ENCODE measurements at places on chromosomes 3 and 15. TPM values are rescaled to one million over a fixed set of nuclear protein-coding genes. Genes with fewer than 3 reads are reported as not detected.

The AGTR1 gene
- total RNA-seq = not detected

DNA sequence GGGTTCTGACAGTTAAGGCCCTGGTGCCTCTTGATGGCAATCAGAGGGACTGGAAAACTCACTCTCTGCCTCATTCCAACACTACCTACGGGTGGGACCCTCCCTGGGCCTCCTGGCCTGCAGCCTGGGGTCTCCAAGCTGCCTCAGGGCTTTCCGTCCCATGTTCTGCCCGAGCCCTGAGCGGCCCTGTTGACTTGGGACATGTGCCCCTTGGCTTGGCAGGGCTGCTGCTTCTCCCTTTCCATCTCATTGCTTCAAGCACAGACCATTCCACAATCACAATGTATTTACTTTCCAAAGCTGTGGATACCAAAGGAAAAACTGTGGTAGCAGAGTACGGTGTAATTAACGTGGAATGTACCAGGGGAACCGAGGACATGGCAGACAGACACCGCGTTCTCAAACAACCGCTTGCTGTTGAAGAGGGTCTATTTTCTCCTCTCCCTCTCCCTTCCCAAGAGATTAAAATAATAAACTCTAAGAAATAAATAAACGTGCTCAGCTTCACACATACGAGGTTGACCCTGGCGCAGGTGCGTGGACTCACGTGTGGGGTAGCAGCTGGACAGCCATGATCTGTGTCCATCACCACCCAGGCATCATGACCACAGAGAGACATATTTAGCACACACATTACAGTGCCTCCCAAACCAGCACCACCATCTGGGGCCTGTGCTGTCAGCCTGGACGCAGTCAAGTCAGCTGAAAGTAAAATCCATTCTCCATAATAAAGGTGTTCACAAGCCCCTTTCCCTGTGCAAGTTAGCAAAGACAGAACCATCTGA is 172.0 kb downstream of the XXYLT1 start:
- no peak for DNase-seq

DNA sequence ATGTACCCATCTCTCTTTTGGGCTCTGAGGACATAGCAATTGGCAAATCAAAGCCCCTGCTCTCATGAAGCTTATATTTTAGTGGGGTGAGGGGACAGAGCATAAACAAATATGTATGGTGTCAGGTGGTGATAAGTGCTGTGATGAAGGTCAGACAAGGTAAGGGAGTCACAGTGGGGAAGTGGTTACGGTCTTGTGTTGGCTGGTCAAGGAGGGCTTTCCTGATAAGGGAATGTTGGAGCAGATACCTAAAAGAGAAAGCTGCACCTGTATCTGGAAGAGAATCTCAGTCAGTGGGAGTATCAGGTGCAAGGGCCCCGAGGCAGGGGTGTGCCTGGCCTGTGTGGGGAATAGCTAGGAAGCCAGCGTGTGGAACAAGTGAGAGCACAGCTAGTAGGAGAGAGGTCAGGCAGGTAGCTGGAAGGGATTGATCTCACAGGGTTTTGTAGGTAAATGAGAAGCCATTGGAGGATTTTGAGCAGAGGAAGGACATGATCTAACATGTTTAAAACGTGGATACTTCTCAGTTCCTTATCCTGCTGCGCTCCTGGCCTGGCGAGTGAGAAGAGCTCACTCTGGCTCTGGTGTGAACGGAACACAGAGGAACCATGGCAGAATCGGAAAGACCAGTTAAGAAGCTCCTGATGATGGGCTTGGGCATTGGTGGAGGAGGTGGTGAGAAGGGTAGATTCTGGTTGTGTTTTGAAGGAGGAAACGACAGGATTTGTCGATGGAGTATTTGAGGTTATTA is 35.5 kb downstream of the MRAS start:
- no peak for DNase-seq

GRCh38 chr15:65980824-65981456 is 111.6 kb downstream of the RAB11A start:
- DNase-seq = peak; percentile 44

The PLA2G4D gene
- total RNA-seq = not detected

- DNase-seq = no peak
Observed at GRCh38 chr3:115660646-115661337, 37.5 kb downstream of the GAP43 start.

The TMEM207 gene
- total RNA-seq = not detected

- no peak for DNase-seq
Observed at GRCh38 chr3:180252683-180253082, 215.9 kb upstream of the PEX5L start.

GRCh38 chr15:64233299-64233698 is 70.5 kb upstream of the PPIB start:
- no peak for DNase-seq

DNA sequence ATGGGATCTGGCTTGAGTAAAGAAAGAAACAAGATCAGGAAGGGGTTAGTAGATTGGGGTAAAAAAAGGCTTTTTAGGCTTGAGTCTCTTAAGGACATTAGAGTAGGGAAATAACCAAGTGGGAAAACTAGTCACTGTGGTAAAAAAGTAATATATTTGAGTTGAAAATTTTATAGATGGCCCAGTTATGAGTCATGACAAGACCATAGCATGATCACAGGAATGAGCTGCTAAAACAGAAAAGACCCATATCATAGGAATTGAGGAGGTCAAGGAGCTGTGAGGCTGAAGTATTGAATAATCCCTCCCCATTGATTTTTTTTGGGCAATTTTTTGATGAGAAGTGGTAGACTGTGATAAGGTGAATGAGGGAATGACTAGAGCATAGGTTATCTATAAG is 69.2 kb upstream of the TBC1D5 start:
- no peak for DNase-seq

GRCh38 chr3:126266291-126266840 is 86.0 kb upstream of the ALDH1L1 start:
- no peak for DNase-seq

- peak; percentile 37 for DNase-seq
Observed at GRCh38 chr3:133570139-133570936, 3.1 kb upstream of the CDV3 start.

The SAMD7 gene
- total RNA-seq = not detected

The DUOXA1 gene
- not detected for total RNA-seq

GRCh38 chr3:170367797-170368196 is 10.3 kb downstream of the SKIL start:
- no peak for DNase-seq

The SEMA3G gene
- total RNA-seq = 0.38 TPM

- peak; percentile 85 for DNase-seq
Observed at GRCh38 chr15:99925661-99926461, 192.6 kb upstream of the LYSMD4 start.

GRCh38 chr3:121362035-121362734 is 183.6 kb downstream of the POLQ start:
- no peak for DNase-seq

- DNase-seq = no peak
Observed at GRCh38 chr3:148759430-148759829, 61.7 kb downstream of the AGTR1 start.

GRCh38 chr3:69031635-69032034 is 18.2 kb upstream of the EOGT start:
- no peak for DNase-seq

GRCh38 chr3:157859541-157859940 is 246.7 kb downstream of the SHOX2 start:
- no peak for DNase-seq

DNA sequence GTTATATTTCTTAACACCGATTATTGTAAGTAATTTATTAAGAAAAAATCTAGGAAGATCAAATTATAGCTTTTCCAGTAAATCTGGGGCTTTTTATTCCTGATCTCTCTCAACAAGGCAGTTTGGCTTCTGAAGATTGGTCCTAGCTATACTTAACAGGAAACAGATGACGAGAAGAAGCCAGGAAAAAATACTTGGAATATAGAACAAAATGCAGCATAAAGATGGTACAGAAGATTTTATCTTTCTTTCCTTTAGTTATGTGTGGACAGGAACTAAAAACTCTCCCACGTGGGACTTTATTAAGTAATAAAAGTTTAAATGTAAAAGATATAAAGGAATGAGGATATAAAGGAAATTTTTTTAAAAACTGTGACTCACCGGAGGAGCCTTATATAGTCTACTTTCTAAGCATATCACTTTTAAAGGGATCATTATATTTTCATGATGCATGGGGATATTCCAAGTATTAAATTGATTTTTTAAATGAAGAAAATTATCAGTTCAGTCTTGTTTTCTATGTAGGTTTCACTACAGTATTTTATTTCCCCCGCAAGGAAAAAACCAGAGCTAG is 8.2 kb downstream of the B3GNT5 start:
- DNase-seq = no peak

GRCh38 chr15:84645496-84645895 is 8.6 kb downstream of the WDR73 start:
- DNase-seq = no peak

DNA sequence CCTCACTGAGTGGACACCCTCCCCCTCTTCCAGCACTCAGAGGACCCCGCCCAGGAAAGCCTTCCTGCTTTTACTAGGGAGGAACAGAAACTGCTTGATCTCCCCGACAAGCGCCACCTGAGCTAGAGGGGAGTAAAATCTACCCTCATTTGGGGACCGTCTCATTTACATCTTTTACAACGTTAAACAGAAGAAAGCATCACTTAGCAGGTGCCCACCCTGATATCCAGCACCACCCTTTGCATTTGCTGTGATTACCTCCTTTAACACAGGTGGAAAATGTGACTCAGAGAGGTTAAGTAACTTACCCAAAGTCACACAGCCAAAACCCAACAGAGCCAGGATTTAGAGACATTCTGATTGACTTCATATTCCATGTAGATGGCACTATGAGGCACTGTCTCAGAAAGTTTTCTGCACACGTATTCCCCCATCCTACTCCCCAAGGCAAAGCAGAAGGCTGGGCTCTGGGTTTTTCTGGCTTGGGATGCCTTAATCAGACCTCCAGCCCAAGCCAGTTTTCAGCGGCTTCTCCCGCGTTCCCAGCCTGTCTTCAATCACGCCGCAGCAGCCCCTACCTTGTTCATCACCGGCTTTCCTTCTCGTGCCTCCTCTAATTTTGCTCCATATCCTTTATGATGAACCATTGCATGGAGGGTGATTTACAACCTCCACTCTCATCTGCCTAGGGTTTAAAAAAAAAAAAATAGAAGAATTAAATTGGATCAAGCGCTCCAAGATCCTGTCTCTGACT is 314.6 kb upstream of the PROK2 start:
- no peak for DNase-seq

DNA sequence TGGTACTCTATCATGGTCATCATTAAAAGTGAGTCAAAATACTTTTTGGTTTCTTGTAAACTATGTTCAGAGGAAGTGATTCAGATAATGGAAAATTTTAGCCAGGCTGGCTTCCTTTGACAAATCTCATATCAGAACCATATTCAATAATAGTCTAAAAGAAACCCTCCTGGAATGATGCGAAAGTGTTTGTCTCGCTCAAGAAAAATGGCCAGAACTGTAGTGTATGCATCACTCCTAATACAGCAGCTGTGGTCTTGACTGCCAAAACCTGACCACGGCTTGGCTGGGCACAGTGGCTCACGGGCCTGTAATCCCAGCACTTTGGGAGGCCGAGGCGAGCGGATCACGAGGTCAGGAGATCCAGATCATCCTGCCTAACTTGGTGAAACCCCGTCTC is 35.6 kb upstream of the KCNMB2 start:
- DNase-seq = no peak

- no peak for DNase-seq
Observed at GRCh38 chr15:66284271-66284670, 9.1 kb upstream of the DIS3L start.

DNA sequence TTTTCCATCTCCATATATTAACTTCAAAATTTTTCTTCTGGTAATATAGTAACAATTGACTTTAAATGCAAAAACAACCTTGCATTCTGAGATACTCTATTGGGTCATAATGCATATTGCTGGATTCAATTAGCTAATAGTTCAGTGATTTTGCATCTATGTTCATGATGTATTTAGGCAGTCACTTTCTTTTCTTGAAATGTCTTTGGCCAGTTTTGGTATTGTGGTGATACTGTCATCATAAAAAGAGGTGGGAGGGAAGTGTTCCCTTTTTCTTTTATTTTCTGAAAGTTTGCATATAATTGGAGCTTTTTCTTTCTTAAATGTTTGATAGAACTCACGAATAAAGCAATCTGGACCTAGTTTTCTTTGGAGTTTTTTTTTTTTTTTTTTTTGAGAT is 67.4 kb upstream of the ZNF148 start:
- DNase-seq = no peak

DNA sequence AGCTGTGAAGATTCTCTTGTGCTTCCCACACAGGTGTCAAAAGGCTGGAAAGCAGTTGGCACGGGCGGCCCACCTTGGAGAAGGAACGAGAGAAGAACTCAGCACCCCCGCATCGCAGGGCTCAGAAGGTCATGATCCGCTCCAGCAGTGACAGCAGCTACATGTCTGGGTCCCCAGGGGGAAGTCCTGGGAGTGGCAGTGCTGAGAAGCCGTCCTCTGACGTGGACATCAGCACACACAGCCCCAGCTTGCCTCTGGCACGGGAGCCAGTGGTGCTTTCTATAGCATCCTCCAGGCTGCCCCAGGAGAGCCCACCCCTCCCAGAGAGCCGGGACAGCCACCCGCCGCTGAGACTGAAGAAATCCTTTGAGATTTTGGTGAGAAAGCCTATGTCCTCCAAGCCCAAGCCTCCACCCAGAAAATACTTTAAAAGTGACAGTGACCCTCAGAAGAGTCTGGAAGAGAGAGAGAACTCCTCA is 31.4 kb downstream of the STARD5 start:
- DNase-seq = no peak

DNA sequence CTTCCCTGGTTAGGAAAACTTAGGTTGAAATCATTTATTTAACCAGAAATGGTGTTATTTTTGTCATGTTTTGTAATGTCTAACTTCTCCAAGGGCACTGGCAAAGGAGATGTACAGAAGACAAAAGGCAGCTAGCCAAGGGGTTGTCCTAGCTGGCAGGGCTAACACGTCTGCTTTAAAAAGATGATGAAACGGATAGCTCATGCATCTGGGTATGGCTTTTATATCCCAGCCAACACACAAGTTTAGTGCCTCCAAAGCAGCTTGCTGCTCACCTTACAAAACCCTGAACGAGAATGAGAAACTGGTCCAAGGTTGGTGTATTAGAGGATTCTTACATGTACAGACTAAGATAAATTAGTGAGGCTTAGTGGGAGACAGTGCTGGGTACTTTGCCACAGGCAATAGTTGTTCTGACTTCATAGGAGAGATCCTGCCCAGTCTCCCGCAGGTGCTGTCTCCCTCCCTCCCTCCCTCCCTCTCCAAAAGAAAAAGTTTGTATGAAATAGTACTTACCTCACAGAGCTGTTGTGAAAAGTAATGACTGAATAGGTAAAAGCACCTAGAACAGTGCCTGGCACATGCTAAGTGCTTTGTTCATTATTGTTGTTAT is 47.8 kb downstream of the KCNMB2 start:
- DNase-seq = no peak

The P3H2 gene
- not detected for total RNA-seq

The TLR9 gene
- 0.64 TPM for total RNA-seq

Measured in activated CD8-positive, alpha-beta memory T cell treated with anti-CD3 and anti-CD28 coated beads, Interleukin-2, amount 10 ng/mL, durations not matched to agents 7 days and 5 days (primary cell).